HS-27A (cell line): ENCODE measurements at places on chromosomes 1 and 21.

- no peak for DNase-seq
Observed at GRCh38 chr21:32403201-32403777, 9.2 kb upstream of the EVA1C start.

DNA sequence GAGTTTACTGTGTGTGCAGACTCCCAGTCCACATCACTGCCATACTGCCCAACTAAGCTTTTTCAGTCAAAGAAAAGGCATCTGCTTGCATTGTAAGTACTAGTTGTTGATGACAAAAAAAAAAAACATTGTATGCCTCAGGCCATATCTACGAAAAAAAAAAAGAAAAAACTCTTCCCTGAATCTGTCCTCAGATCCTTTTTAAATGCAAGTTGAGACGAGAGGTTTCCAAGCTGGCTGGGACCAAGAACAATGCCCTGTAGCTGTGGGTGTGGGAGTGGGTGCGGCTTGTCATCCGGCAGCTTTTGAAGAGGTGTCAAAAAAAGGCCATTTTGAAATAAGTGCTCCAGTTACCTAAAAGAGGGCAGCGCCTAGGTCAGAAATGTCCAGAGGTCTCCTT lies 29.2 kb upstream of the HHAT start:
- no peak for DNase-seq

- no peak for DNase-seq
Observed at GRCh38 chr1:231612393-231613089, 14.0 kb upstream of the DISC1 start.

DNA sequence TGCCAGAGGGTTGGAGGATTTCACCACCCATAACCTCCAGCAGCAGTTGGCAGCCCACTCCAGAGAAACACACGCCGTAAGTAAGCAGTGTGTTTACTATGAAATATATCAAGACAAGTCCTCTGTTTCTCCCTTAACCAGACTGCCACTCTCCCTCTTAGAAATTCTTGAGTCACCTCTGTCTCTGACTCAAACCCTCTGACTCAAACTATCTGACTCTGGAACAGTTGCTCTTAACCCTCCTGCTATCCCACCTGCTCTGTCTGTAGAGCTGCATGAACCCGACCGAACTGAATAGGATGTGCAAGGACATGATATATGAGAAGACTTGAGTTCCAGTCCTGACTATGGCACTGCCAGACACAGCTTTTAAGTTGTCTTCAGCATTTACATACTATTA lies 14.1 kb downstream of the INPP5B start:
- no peak for DNase-seq

DNA sequence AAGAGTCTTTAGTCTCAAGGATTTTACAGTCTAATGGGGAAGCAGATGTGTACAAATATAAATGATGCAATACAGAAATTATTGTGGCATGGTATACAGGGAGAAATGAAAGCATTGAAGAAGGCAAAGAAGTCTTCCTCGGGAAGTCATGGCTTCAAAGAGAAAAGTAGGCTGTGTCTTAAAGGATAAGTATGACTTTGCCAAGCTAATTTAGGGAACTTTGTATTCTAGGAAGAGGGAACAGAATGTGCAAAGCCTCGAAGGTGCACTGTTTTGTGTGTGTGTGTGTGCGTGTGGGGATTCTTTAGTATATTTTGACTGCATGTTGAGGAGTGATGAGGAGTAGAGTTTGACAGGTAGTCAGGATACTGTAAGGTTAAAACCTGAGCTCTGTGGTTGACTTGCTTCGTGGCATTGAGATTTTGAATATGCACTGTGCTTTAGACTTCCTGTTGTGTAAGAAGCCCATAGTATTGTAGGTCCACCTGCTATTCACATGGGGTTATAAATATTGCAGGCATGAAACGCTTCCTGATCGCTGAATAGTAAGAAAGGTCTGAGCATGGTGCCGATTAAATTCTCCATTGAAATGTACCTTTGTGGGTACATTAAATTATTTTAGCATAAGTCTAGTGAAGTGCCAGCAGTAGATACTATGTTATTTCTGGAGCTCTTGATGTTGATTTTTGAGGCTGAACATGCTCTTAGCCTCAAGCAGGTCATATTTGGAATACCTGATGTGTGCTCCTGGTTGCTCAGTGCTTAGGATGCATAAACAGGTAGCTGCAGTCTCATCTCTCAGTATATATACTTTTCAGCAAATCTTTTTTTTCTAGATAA lies 8.0 kb downstream of the SMAP2 start:
- no peak for DNase-seq

GRCh38 chr1:35656863-35657232 lies 15.5 kb upstream of the PSMB2 start:
- DNase-seq: no peak

DNA sequence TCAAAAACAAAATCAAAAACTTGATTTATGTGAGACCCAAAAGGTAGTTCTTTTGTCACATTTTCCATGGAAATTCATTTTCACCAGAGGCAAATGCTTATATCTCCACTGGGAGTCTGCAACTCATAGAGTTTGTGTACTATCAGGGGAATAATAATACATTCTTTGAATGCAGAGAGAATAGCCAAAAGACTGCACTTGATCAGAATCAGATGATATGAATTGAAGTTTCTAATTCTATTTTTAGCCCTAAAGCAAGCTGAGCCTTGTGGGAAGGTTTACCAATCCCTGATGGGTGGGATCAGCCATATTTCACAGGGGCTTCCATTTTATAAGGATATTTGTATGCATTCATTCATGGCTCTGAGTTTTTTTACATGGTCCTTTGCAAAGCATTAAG lies 49.6 kb downstream of the TSEN15 start:
- no peak for DNase-seq
